ENCODE measurements at places on chromosomes 1 and 21. TPM values are rescaled to one million over a fixed set of nuclear protein-coding genes. Genes with fewer than 3 reads are reported as not detected.

The PWP2 gene
- 63.5 TPM for total RNA-seq

The TMPRSS3 gene
- 0.54 TPM for total RNA-seq

DNA sequence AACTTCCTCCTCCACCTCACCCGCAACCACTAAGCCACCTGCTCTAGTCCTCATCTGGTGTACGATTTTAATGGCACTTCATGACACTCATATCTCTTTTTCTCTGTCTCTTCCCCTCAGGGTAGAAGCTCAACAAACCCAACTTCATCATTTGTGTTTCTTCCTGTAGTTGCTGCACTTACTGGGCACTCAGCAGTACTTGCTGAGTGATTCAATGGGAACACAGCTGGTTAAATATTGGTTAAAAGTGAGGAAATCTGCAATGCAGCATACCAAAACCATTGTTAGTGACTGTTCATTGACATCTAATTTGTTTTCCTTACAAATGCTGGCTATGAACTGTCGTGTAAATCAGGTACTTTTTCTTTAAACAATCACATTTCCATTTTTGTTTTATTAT lies 541.1 kb upstream of the PRMT6 start:
- no peaks in the 10 kb centered on the region for H3K27me3 ChIP-seq
- H3K4me1 ChIP-seq, result no peaks in the 10 kb centered on the region
- no peaks in the 10 kb centered on the region for H3K36me3 ChIP-seq
- H3K4me3 ChIP-seq, result no peak overlapping the region

The C1orf94 gene
- not detected for total RNA-seq

- H3K27ac ChIP-seq, result no peak overlapping the region
- H3K27me3 ChIP-seq, result no peaks in the 10 kb centered on the region
- H3K4me1 ChIP-seq, result peaks cover under 1% of the 10 kb centered on the region
These were observed 109.7 kb downstream of the TGFB2 start for GRCh38 chr1:218454700-218455282.

The TPTE gene
- total RNA-seq, result not detected

DNA sequence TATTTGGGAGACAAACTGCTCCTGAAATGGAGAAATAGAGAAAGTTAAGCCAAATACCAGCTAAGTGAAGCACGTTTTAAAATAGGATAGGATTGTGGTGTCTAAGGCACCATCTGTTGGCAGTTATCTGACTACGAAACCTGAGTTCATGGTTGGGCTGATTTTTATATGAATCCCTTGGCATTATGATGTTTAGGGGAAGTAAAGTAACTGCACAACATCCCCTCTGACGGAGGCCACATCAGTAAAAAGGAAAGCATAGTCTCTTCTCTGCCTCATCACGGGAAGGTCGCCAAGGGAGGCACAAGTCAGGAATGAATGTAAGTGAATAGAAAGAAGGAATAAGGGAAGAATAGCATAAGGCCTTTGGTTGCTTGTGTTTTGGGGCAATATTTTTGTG lies 128.0 kb downstream of the PRRX1 start:
- DNase-seq, result no peak
- H3K4me3 ChIP-seq, result no peak overlapping the region
- no peaks in the 10 kb centered on the region for H3K4me1 ChIP-seq
- H3K27me3 ChIP-seq, result no peaks in the 10 kb centered on the region
- no peaks in the 10 kb centered on the region for H3K36me3 ChIP-seq

DNA sequence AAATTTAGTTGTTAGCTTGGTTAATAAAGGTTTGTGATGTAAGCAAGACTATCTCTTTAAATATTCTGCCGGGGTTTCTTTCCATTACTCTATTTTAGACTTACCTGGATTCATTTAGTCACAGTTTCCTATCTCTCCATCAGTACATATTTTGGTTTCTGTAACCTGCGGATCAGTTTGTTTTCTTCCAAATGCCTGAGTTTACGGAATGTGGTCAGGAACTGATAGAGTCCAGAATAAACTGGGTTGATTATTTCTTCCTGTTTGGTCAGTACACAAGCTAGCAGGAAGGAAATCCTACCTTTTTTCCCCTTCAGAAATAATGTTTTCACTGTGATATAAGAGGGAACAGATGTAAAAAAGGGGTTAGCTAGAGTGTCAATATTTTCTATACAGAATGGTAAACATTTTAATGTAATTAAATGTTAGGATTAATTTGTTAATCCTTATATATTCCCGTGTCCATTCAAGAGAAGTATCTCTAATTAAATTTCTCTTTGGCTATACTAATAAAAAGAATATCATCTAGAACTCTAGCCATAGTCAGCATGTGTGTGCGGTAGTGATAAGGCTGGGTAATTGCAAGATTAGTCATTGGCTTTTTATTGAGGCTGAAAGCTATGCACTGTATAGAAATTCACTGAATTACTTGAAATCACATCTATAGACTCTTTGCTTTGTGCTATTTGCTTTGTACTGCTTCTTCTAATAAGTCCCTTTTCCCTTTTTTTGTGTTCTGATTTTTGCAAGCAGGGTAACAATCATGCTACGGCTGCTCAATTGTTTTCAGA lies 144.7 kb upstream of the ADGRL4 start:
- H3K4me1 ChIP-seq, result no peaks in the 10 kb centered on the region
- no peak overlapping the region for H3K4me3 ChIP-seq
- no peak overlapping the region for H3K27ac ChIP-seq
- H3K36me3 ChIP-seq, result no peaks in the 10 kb centered on the region

- no peaks in the 10 kb centered on the region for H3K27me3 ChIP-seq
- no peaks in the 10 kb centered on the region for H3K4me1 ChIP-seq
- DNase-seq, result no peak
- H3K4me3 ChIP-seq, result no peak overlapping the region
These were observed 128.2 kb downstream of the APP start for GRCh38 chr21:26042181-26042876.
